Activated CD4-positive, alpha-beta T cell treated with anti-CD3 and anti-CD28 coated beads for 36 hours (primary cell): ENCODE measurements at places on chromosomes 5 and 9. TPM values are rescaled to one million over a fixed set of nuclear protein-coding genes. Genes with fewer than 3 reads are reported as not detected.

The SLC34A1 gene
- total RNA-seq, result 0.14 TPM

The GPX8 gene
- not detected for total RNA-seq

The SCGB3A2 gene
- not detected for total RNA-seq

The NTNG2 gene
- 1.8 TPM for total RNA-seq

The SLC34A3 gene
- total RNA-seq, result not detected

The CCDC192 gene
- total RNA-seq, result not detected

The GZMA gene
- 2.4 TPM for total RNA-seq

The INSL6 gene
- not detected for total RNA-seq
